ENCODE measurements at places on chromosomes 2 and 18.

DNA sequence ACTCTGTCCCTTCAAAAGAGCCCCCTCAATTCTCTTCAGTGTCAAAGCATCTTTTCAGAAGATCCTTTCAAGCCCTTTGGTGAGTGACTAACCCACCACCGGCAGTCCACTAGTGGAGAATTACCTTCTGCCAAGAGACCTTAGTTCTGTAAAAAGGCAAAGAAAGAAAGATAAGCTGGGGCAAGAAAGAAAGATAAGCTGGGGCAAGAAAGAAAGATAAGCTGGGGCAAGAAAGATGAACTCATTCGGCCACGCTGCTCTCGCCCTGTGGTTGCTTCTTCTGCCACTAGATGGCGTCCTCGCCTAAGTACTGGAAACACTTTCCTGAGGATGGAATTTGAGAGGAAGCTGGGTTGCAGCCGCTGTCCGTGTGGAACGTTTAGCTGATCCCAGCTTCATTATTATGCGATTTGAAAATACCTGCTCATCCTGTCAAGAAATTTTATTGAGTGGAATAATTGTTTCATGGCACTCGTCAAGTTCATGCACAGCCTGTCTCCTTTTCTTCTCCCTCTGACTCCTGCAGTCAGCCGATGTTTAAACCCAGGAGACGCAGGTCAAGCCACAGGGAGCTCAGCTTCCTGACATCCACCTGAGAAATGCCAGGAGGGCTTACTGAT lies 17.3 kb upstream of the ANXA4 start:
- DNase-seq, result peak; percentile 84

GRCh38 chr2:159933727-159934049 lies 128.7 kb downstream of the PLA2R1 start:
- peak; percentile 80 for DNase-seq

DNA sequence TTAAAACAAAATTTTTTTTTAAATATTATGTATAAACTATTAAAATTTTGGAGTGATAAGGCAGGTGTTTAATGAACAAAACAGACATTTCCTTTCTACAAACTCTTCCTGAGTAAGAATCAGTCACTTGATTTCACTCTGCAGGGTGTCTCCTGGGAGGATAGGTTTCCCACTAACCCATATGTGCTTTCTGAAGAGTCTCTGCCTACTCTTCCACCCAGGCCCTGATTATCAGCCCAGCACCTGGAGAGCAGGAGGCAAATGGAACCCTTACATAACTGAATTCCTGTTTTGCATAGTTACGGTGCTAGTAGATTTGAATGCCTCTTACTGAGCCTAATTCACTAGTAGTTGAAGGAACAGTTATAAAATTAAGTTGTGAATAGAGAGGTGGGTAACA lies 1718.6 kb downstream of the SUCLG1 start:
- DNase-seq, result no peak

- no peak for DNase-seq
Measured at GRCh38 chr18:7414459-7414858, 152.7 kb upstream of the PTPRM start.

- DNase-seq, result no peak
Measured at GRCh38 chr2:23355001-23355400, 30.0 kb upstream of the KLHL29 start.

- no peak for DNase-seq
Measured at GRCh38 chr2:218021536-218022071, 18.8 kb upstream of the TNS1 start.

- DNase-seq, result no peak
Measured at GRCh38 chr2:148063633-148064032, 42.7 kb downstream of the MBD5 start.

GRCh38 chr2:161964160-161964559 lies 109.9 kb downstream of the DPP4 start:
- no peak for DNase-seq

DNA sequence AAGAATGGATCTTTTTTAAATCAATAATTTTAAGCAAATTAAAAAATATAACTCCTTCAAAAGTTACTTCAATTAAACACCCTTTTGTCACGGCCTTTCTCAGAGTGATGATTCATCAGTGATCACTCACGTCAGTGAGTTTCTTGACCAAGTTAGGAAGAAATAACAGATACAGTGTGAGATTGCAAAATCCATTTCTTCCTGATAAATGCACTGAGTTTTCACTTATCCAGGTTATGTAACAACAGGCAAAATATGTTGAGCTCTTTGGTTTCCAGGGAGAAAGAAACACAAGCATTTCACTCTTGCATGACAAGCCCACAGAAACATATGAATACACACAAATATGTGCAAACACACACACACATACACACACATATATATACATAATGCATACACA lies 195.9 kb upstream of the CYRIA start:
- no peak for DNase-seq

GRCh38 chr2:163649080-163649479 lies 86.7 kb downstream of the FIGN start:
- DNase-seq, result no peak

- no peak for DNase-seq
Measured at GRCh38 chr2:30218814-30219213, 12.5 kb upstream of the LBH start.

DNA sequence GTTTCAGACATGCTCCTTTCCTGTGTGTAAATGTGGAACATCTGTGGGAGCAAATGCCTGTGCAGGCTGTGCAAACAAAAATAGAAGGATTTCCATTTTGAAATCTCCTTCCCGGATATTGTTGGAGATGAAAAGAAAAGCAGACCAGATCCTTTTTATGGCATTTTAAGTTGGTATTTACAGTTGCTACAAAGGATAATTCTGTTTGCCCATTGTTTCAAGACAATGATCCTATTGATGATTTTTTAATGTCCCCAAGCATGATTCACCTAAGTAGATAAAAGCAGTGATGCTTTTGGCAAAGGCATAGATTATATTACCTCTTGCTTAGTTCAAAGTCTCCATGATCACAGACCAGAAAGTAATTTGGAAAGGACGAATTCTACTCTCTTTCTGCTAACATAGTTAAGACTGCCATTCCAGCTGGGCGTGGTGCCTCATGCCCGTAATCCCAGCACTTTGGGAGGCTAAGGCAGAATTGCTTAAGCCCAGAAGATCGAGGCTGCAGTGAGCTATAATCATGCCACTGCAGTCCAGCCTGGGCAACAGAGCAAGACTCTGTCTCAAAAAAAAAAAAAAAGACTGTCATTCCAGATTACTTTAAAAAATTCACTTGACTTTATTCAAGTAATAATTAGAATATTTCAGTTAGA lies 209.6 kb upstream of the SLC39A10 start:
- DNase-seq, result no peak
